ENCODE measurements at places on chromosomes 1 and 21. TPM values are rescaled to one million over a fixed set of nuclear protein-coding genes. Genes with fewer than 3 reads are reported as not detected.

DNA sequence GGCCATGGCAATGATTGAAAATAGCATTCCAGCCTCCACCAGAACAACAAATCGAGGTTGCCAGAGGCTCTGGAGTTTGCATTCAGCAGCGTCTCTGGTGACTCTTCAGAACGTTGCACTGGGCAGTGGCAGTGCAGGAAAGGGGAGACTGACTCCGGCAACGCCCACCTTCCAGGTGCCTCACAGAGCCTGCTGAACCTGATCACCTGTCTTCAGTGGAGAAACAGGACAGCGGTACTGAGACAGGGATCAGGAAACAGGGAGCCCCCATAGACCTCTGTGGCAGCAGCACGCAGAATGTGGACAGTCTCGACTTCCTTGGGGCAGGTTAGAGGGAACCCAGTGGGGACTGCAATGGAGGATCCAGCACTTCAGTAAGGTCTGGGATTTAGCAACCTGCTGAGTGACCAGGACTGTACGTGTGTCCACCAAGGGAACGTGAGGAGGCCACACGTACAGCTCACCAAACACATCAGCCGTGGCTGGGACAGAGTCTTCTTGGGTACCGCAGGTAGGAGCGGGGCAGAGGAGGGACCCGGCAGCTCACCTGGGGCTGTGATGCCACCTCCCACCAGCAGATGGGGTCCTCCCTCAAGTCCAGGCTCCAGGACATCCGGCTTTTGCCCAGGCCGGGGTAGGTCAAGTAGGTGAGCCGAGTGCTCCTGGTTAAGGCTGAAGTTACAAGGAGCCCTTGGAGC is 128.6 kb downstream of the PRDM2 start:
- DNase-seq, result no peak
- no peak overlapping the region for H3K4me3 ChIP-seq
- H3K27me3 ChIP-seq, result no peaks in the 10 kb centered on the region

GRCh38 chr1:200354243-200354642 is 55.6 kb downstream of the ZNF281 start:
- H3K36me3 ChIP-seq, result no peaks in the 10 kb centered on the region
- no peak for DNase-seq
- no peak overlapping the region for H3K27ac ChIP-seq
- peaks cover 10% of the 10 kb centered on the region for H3K4me1 ChIP-seq
- no peak overlapping the region for H3K4me3 ChIP-seq
- no peaks in the 10 kb centered on the region for H3K27me3 ChIP-seq

DNA sequence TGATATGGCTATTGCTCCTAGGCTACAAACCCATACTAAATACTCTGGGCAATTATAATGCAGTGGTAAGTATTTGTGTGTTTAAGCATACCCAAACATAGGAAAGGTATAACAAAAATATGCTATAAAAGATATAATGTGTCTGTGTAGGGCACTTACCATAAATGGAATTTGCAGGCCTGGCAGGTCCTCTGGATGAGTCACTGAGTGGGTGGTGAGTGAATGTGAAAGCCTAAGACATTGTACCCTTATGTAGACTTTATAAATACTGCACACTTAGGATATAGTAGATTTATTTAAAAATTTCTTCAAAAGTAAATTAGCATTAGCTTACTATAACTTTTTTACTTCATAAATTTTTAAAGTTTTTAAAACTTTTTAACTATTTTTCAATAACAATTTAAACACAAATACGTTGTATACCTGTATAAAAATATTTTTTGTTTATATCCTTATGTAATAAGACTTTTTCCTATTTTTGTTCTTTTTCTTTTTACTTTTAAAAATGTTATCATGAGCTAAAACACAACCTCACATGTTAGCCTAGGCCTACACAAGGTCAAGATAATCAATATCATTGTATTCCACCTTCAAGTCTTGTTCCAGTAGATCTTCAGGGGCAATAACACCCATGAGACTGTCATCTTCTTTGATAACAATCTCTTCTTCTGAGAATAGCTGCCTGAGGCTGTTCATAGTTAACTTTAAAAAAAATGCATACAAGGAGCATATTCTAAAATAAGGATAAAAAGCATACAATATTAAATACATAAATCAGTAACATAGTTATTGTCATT is 306.3 kb upstream of the RGS18 start:
- H3K27me3 ChIP-seq, result no peaks in the 10 kb centered on the region
- H3K4me3 ChIP-seq, result no peak overlapping the region
- H3K4me1 ChIP-seq, result no peaks in the 10 kb centered on the region
- H3K36me3 ChIP-seq, result no peaks in the 10 kb centered on the region

MAP1LC3C gene
- 0.66 TPM for total RNA-seq

VASH2 gene
- 1.0 TPM for total RNA-seq

CELA3A gene
- total RNA-seq, result not detected
